ENCODE measurements at places on chromosomes 5 and 9.
A peak's percentile ranks its signal among the peaks of the same experiment; 100 is the strongest.

- no peak for DNase-seq
These were observed 795 bp downstream of the NDUFAF2 start for GRCh38 chr5:60945813-60946187.

- DNase-seq = no peak
These were observed 217.9 kb downstream of the SREK1 start for GRCh38 chr5:66362046-66362445.

DNA sequence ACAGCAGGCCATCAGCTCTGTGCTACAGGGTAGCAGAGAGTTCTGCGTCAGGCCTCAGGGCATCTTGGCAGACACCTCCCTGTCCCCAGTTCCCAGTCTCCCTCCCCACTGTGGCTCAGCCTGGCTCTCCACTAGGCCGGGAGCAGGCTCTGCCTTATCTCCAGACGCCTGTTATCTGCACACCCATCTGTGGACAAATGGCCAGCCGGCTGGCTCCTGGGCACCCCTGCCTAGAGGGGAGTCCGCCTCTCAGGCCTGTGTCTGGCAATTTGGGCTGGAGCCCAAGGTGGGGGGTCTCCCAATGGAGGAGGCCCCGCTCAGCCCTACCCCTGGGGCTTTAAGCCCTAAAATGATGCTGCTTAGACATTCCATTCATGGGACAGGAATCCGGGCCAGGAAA, 39.2 kb upstream of the HAND1 start:
- DNase-seq = no peak

DNA sequence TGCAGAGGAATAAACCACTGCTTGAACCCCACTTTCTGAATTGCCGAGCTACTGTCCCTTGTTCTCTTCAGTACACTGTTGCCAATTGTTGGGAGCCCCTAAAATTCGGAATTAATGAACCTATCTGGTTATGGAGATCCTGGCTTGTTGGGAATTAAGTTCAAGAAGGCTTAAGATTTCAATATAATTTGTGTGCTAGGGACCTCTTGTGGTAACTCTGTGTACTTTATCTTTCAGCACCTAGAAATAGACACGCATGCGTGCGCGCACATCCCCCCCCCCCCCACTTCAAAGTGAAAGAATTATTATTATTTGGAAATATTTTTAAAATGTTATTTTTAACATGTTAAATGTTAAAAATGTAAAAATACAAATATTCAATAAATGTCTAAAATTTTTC, 53.3 kb upstream of the FAM169A start:
- no peak for DNase-seq

GRCh38 chr5:55226934-55227663, at the start of gene MCIDAS:
TSS of gene MCIDAS (minus strand) at chr5:55227315. CDS start at chr5:55227138, 177 bp downstream.
- peak; percentile 67 for DNase-seq

GRCh38 chr5:60535198-60535597, 164.8 kb downstream of the DEPDC1B start:
- no peak for DNase-seq

Data from T-helper 2 cell treated with Interferon-gamma antibody and Interleukin-4, amounts not matched to agents 5 μg/mL and 100 μg/mL, for 36 hours (primary cell).